ENCODE measurements at places on chromosomes 7 and 10.

GRCh38 chr7:835485-836401 lies 3.5 kb downstream of the SUN1 start:
- DNase-seq: no peak

DNA sequence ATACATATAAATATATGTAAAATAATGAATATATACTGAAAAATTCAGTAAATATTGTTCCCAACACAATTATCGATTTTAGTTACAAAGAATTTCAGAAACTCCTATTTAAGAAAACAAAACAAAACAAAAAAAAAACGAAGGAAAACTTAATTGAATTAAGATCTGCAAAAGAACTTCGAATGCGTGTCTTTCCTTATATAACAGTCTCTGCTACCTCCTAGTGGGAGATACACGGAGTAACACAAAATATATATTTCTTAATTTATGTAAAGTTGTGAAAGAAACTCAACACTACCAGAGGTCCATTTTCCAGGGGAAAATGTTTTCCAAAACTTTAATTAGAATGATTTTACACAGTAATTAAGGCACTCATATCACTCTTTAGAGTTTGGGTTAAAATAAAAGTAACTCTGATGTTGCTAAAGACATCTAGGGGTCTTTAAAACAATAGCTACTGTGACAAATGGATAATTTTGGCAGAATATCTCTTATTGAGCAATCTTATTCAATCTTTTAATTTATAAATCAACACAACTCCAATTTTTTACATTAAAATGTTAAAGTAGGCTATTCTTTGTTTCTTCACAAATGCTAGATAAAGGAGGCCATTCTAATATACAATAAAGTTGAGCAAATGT lies 41.6 kb downstream of the NEBL start:
- DNase-seq: peak; percentile 11

DNA sequence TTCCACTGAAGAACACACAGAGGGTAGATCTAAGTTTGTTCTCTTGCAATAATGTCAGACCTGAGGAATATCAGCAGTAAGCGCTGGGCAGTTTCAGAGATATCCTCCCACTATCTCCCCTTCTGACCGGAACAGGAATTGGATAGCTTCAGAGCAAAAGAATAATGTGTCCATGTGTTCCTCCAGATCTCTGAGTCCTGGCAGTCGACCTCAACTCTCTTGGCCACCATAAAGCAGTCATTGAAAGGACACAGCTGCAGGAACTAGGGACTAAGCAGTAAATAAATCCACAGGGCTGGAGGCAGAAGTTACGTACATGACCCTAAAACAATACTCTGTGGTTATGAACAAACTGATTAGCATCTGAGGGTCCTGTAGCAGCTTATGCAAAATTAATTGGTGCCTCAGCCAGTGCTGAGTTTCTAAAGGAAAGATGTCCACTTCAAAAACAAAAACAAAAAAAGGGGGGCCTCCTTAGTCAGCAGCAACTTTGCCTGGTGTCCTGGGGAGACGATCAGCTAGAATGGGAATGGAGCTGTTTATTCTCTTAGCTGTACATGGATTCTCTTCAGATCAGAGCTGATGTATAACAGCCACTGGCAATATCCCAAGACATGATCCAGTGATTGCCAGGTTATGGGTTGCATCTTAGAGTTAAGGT lies 6.4 kb upstream of the PRTFDC1 start:
- no peak for DNase-seq

- no peak for DNase-seq
These were observed 5.3 kb upstream of the PARP12 start for GRCh38 chr7:140068033-140068432.

DNA sequence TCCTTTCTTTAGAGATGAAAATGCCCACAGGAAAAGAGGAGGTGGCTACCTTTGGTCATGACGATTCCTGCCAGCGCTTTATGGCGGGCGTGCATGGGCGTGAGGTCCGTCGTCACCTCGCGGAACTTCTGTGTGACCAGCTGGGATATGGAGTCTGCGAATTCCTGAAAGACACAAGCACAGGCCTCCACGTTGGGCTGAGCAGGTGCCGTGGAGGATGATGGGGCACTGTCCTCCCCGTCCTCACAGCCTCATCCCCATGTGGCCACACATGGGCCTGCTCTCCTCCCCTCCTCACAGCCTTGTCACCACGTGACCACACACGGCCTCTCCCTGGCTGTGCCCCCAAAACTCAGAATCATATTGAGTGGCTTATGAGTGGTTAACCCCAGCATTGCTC lies 214.7 kb downstream of the WDR37 start:
- DNase-seq: no peak

DNA sequence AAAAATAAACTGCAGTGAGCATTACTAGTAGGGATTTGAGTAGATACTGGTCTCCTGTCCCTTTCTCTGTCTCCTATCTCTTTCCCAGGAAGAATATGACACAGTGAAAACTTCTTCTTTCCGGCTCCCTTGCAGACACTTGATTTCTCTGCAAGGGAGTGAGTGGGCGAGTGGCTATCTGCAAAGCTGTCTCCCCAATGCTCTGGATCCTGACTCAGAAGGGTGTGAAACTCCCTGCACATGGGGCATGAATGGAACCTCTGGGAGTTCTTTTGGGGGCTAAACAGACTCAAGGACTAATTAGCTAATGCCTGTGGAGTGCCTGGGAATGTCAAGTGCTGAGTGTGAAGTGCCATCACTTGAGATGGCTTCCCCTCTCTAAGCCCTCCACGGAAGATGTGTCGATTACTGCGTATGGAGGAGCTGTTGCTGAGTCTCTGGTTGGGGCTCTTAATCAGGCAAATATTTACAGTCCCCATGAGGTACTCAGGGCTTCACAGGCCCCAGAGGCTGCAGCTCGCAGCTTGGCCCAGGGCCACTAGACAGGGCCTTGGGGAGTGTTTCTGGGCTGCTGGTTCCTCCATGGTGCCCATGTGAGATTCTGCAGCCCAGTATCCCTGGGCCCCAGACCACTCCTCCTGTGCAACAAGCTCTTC lies 139.8 kb downstream of the RPS24 start:
- no peak for DNase-seq

DNA sequence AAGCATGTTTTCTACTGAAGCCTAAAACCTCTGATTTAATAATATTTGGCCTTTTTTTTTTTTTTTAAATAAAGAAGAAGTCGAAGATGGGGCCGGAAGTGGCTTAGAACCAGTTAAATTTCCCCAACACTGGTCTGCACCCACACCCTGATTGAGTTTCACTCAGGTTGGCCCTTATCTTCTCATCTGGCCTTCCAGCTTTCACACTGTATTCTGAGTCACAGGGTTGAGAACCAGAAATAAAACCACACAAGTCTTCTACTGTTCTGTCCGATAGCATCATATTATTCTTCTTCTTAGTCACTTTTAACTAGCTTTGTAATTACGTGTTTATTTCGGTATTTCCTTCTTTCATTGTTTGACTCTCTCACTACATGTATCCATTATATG lies 9.9 kb downstream of the ZNF365 start:
- no peak for DNase-seq

DNA sequence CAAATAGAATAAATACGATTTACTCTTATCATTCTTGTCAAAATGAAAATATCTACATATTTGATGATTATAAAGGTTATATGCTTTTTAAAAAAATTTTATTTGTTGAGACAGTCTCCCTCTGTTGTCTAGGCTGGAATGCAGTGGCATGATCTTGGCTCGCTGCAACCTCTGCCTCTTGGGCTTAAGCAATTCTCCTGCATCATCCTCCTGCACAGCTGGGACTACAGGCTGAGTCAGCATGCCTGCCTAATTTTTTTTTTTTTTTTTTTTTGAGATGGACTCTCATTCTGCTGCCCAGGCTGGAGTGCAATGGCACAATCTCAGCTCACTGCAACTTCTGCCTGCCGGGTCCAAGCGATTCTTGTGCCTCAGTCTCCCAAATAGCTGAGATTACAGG lies 48.9 kb downstream of the PUS7 start:
- no peak for DNase-seq

GRCh38 chr10:127196282-127197153 lies at the start of gene INSYN2A:
Gene INSYN2A (minus strand): TSS chr10:127196591. CDS start chr10:127176395, 20,196 bp downstream.
- DNase-seq: peak; percentile 78

GRCh38 chr7:160958-161725 lies 31.2 kb upstream of the FAM20C start:
- peak; percentile 48 for DNase-seq

DNA sequence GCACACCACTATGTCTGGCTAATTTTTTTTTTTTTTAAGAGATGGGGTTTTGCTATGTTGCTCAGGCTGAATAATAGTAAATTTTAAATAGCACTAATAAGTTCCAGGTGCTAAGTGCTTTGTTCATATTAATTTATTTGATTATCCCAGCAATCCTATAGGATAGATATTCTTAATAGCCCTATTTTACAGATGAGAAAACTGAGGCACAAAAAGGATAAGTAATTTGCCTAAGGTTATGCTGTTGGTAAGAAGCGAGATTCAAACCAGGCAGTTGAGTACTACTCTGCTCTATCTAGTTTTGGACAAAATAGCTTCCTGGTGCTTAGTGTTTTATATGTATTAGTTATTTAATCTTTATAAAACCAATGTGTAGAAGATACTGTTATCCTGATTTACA lies 72.5 kb upstream of the STRIP2 start:
- no peak for DNase-seq

DNA sequence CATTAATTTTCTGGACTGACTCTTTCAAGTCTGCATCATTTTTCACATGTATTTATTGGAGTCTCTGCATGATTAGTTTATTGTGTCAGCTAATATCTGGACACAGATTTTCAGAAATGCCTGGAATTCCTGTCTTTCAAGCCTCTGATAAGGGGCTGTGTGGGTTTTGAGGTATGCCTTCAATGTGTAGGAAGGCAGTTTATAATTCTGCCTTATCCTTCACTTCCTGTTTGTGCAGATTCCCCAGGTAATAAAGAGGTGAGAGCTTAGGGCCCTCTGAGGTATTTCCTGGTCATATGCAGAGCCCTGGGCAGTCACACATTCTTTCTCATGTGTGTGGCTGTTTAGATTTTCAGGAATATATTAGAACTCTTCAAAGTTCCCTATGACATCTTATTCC lies 79.4 kb upstream of the PRKCQ start:
- no peak for DNase-seq

DNA sequence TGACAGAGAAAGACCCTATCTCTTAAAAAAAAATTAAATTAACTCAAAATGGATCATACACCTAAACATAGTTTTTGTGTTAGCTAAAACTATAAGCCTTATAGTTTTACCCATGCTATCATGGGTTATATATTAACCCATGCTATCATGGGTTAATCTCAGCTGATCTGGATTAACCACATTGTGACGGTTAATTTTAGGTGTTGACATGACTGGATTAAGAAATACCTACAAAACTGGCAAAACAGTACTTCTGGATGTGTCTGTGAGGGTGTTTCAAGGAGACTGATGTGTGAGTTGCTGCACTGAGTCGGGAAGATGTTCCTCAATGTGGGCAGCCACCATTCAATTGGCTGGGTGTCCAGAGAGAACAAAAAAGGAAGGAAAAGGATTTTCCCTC lies 44.3 kb upstream of the FXYD4 start:
- no peak for DNase-seq

DNA sequence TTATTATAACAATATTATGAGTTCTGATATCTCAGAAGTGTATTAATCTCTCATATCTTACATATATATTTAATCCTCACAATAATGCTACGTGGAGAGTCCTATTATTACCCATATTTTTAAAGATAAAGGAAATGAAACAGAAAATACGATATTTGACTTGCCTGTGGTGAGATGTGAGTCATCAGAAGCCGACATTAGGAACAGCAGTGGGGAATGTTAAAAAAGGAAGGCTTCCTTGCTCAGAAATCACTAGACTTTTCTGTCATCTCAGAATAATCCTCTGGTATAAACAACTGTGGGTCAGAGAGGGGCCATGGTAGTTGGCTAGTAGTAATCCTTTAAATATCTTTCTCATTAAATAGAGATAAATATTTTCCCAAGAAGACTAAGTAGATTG lies 402.3 kb upstream of the PCDH15 start:
- DNase-seq: no peak
